Fibroblast of skin of back (primary cell): ENCODE measurements at places on chromosomes 5 and 9.

DNA sequence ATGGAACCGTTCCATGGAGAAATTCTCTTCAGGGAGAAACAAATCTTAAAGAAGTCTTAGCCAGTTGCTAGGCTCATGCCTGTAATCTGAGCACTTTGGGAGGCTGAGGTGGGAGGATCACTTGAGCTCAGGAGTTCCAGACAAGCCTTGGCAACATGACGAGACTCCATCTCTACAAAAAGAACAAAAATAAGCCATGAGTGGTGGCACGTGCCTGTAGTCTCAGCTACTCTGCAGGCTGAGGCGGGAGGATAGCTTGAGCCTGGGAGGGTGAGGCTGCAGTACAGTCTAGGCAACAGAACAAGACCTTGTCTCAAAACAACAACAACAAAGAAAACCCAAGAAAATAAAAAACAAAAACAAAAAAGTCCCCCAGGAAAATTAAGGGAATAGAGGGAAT is 8.2 kb downstream of the HSPB3 start:
- DNase-seq: no peak

DNA sequence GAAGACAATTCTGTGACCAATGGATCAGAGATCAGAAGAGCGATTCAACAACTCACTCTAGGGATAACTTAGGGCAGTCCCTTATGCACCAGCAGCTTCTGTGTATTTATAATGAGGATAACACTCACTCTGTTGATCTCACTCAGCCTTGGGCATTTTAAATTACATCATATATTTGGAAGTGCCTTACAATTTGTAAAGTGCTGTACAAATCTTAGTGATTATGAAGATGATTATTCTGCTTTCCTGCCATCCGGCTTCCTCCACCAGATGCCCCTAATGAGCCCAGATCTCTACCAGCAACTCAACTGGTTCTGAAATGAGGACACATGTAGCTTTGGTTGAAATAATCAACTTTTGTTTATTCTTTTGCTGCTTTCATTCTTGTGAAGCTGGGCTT is 105.3 kb downstream of the PCSK1 start:
- DNase-seq: no peak

- no peak for DNase-seq
These were observed 102.0 kb upstream of the FSTL4 start for GRCh38 chr5:133714161-133714915.

DNA sequence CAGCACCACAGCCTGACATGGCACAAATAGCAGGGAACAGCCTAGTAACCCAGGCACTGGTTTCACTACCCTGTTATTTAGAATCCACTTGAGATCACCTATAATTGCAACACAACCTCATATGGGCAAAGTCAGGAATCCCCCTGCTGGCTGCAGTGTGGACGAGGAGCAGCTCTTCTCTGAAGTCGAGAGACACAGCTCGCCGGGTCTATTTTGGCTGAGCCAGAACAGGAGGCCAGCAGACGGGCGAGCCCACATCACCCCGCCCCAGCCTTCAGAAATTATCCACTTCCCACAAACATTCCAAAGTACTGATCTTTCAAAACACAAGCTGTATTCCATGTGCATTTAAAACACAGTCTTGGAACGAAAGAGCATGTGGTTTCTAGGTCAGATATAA is 179.0 kb downstream of the ROR2 start:
- peak; percentile 92 for DNase-seq

DNA sequence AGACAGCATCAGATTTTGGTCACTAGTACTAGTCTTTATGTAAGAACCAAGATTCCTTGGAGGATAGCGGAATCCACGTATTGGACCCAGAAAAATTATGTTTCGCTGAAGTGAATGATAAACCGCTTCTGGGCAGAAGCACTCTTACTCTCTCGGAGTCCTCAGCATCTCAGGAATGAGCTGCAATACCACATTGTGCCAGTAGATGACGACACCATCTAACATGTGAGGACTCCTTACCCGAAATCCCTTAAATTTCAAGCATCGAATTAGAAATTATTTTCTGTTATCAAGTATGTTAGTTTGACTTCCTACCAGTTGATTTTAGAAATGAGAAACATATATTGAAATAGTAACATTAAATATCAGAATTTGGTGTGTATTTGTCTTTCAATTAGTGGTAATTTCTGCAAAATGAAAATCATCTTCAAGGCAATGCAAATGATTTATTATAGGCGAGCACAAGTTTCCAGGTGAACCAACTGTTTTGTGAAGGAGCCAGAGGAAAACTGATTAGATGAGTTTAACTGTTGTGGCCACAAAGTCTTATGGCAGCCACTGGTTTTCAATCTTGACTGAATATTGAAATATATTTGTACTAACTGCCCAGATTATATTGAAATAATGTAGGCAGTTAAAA is 66.0 kb upstream of the CAMK4 start:
- DNase-seq: peak; percentile 73

GRCh38 chr5:172488221-172488620 is 33.9 kb upstream of the SH3PXD2B start:
- DNase-seq: no peak

DNA sequence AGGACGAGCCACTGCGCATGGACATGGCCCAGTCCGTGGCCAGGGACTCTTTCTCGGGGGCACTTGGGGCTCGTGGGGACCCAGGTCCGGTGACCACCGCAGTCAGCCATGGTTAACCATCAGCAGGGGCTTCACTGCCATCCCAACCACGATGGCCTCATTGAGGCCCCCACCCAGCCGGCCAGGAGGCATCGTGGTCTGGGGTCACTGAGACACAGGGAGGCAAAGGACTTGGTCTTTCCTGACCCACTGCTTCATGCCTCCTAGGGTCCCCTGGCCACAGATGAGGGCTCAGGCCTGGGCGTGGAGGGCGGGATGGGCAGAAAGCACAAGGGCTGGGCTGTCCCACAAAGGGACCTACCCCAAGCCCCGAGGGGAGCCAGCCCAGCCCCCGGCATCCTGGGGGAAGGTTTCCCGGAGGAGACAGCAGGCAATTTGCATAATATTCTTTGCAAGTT is 6.6 kb downstream of the NACC2 start:
- DNase-seq: no peak

- DNase-seq: no peak
These were observed 87.5 kb downstream of the SCAMP1 start for GRCh38 chr5:78447775-78448424.

DNA sequence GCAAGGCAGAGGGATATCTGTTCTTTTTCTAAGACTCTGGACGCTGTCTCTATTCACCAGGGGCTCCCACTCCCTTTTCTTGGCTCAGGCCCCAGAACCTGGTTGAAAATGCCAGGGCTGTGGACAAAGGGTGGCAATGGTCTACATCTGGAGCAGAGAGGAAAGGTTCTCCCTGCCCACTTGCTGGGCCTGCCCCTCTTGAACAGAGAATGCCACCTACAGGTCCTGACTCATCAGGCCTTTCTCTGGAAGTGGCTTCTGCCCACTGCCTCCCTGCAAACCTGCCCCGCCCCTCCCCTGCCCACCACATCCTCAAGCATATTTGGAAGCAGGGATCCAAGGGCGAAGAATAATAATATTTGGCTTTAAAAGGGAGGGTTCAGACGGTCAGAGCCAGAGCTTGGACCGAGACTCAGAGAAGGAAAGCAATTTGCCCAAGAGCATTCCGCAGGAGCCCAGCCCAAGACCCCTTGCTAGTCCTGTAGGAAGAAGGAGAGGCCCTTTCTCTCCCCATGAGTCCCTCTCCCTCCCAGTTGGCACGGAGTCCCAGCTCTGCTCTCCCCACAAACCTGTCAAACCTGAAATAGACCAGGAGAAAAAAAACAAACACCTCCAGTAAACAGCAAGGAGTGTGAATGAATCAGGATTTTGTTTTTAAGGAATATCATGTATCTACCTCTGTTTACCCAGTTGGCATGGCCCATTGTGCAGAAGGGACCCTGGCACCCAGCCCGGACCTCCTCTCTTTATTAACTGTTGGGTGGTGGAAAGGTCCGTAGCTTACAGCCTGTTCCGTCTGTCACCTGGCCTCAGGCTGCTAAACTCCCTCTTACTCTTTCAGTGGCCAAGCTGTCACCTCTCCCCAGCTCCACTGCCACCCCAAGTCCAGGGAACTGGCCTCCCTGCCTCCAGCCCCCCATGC is 37.7 kb upstream of the STXBP1 start:
- DNase-seq: peak; percentile 69

- no peak for DNase-seq
These were observed 94.7 kb downstream of the INIP start for GRCh38 chr9:112623198-112623597.

DNA sequence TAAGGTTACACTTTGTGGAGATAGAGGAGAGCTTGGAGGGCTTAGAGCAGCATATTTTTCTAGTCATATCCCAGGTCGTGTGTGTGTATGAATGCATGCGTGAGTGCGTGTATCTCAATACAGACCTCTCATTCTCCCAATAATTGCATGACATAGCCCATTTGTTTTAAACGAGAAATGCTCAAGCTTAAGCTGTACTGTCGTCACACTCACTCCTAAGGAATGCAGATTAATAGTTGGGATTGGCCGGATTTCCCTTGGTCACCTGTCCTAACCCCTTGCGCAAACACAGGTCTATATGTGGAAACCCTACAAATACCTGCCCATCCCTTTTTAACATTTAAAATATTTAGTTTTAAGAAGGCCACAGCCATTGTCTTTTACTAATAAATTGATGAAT is 165.8 kb downstream of the SEMA5A start:
- no peak for DNase-seq

GRCh38 chr5:36882250-36882649 is 5.7 kb downstream of the NIPBL start:
- no peak for DNase-seq

- no peak for DNase-seq
These were observed 62.6 kb downstream of the IL31RA start for GRCh38 chr5:55913466-55914413.

GRCh38 chr5:169350759-169351240 is 49.9 kb upstream of the SLIT3 start:
- DNase-seq: peak; percentile 100

DNA sequence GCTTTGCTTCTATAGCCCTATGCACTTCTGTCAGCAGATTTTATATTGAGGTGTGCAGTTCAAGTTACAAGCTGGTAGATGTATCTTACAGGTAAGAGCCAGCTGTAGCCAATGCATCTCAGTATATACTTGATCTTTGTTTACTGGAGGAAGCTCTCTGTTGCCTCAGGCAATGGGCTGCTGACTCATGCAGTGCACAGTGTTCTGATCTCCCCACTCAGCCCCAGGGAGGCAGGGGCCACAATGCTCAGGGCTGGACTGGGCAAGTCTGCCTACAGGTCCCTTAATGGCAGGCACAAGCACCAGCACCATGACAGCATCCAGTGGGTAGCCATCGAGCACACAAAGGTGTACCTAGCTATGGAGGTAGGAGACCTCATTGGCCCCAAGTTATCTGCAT is 178.8 kb upstream of the CDH10 start:
- no peak for DNase-seq

GRCh38 chr9:99167119-99167518 is 54.6 kb downstream of the ALG2 start:
- no peak for DNase-seq

DNA sequence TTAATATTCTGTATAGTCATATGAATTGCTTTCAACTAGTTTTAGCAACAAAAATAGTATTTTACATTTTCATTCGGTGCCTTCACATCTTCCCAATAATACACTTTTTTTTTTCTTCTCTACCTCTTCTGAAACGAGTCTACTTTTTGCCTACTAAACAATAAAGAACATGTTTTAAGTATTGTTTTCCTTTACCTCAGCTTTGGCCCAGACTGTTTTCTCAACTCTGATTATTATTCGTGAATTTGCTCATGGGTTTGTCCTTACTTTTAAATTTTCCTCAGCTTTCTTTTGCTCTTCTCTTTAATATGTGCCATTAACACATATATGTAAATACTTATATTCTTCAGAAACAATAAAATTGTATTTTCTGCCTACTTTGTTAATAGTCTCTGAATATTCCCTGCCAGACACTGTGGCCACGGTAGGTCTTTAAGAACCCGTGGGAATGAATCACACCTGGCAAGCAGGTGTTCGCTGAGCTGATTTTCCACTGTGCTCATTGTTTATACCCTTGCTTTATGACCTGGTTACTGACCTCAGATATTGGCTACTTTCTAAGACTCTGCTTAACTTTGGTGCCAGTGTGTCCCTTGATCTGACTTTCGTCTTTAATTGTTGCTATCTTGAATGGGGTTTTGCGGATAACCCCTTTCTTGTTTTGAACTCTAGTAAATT is 49.1 kb downstream of the FAM170A start:
- no peak for DNase-seq

DNA sequence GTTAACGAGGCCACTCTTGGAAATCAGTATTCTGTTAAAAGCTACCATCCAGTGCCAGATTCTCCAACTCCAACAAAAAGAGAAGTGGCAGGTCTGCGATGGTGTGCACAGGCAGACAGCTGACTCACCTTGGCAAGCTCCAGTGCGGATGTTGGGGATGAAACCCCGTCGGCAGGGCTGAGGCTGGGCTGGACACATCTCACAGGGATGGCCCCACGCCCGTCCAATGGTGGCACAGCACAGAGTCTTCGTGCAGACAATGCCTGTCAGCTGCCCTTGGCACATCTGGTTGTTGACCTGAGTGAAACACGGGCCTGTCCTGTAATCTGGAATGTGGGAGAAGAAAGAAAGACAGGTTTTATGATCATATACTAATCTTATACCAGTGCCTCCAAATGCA is 73.4 kb downstream of the FBN2 start:
- DNase-seq: no peak

- no peak for DNase-seq
These were observed 44.2 kb upstream of the GNPDA1 start for GRCh38 chr5:142056816-142057696.

DNA sequence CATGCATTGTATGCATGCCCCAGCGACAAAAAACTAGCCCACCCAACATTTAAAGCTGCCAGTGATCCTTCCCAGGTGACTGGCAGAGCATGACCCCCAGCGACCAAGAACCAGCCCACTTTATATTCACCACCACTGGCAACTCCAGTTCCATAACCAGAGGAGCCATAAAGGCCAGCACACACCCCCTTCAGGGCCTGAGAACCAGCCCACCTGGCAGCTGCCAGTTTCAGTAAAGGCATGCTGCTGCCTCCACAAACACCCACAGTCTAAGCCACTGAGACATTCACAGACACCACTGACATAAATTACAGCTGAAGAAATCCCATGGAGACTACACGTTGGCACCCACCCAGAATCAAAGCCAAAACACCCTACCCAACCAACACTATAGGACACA is 46.9 kb upstream of the RGS7BP start:
- no peak for DNase-seq

- no peak for DNase-seq
These were observed 12.6 kb upstream of the LPCAT1 start for GRCh38 chr5:1536322-1536845.

DNA sequence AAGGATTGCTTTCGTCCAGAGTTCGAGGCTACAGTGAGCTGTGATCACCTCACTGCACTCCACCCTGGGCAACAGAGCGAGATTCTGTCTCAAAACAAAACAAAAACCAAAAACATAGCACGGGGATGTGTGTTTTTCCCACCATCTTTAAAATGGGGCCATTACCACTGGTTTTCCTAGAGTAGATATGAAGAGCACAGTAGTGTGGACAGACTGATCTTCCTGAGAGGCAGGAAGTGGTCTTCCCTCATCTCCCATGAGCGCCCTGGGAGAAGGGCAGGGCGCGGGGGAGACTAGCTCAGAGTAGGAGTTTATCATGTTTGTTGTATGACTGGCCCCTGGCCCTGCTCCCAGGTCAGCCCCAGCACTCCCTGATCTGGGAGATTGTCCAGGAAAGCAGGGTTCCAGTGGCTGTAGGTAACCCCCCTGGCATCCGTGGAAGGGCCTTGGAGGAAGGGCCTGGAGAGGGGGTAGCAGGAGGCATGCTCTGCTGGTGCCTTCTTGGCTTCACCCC is 2.3 kb downstream of the SUSD3 start:
- DNase-seq: peak; percentile 37

GRCh38 chr5:175321927-175322532 is 122.0 kb downstream of the DRD1 start:
- DNase-seq: peak; percentile 14

GRCh38 chr9:136052991-136053756 is 41.9 kb downstream of the NACC2 start:
- no peak for DNase-seq
